ENCODE measurements at places on chromosomes 3 and 15.

GRCh38 chr3:24405057-24405456 lies 89.6 kb downstream of the THRB start:
- DNase-seq = no peak

DNA sequence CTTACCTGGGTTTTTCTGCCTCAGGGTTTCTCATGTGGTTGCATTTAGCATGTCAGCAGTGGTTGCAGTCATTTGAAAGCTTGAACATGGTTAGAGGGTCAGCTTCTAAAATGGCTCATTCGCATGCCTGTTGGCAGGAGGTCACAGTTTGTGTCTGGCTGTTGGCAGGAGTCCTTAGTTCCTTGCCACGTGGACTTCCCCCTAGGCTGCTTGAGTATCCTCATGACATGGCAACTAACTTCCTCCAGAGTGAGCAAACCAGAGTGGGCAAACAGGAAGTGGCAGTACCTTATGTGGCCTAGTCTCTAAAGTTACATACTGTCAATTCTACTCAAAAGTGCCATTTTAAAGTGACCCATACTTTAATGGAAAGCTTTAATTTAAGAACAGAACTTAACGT lies 3.4 kb upstream of the UNC13C start:
- no peak for DNase-seq

DNA sequence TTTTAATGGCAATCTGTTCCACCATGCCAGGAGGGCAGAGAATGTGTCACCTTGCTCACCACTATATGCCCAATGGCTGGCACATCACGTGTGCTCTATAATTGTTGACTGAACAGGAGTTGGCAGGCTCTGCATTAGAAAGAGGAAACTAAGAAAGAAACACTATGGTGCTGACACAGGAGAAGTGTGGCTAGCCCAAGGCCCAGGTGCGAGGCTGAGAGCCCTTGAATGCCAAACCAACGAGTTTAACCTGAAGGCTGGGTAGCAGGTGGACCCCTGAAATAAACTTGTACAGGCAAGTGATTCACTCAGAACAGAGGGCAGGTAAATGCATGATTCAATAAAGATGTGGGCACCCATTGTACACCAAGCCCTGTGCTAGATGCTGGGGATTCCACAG lies 2.4 kb downstream of the CHCHD4 start:
- no peak for DNase-seq

- peak; percentile 97 for DNase-seq
These were observed 40.9 kb upstream of the SMAD3 start for GRCh38 chr15:67024314-67024997.

DNA sequence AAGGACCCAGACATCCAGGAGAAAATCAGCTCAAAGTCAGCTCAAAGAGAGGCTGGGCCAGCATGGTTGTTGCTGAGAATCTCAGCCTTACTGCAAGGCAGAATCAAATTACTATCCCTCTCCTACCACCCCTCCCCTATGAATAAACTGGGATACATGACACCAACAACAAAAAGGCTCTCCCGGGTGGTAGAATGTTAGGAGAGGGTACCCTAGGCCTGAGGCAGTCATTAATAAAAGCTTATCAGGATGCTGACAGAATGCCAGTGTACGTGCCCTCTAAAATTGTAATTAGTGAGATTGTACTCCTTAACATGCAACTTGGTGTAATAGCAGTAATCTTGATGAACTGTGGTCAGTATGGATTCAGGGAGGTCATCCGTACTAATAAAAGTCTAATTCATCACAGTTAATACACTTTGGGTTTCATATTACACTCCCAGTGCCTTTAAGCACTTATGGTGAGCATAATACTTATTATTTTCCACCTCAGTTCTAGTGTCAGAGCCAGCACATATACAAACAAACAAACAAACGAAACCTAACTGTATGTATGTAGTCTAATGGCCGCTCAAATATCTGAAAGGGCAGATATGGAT lies 76.5 kb downstream of the B3GALNT1 start:
- no peak for DNase-seq

DNA sequence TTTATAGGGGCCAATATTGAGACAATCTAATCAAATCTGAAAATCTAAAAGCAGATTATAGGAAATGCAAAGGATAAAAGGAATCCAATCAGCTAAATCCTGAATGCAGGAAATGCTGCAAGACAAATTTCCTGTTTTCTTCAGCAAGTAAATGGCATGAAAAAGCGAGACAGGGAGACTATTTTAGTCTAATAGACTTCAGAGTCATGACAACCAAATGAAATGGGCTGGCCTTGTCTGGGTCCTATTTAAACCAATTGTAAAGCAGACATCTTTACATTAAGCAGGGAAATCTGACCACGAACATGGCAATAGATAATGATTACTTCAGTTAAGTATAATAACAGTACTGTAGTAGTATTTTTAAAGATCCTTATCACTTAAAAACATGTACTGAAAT lies 2.1 kb downstream of the DBR1 start:
- DNase-seq = no peak

DNA sequence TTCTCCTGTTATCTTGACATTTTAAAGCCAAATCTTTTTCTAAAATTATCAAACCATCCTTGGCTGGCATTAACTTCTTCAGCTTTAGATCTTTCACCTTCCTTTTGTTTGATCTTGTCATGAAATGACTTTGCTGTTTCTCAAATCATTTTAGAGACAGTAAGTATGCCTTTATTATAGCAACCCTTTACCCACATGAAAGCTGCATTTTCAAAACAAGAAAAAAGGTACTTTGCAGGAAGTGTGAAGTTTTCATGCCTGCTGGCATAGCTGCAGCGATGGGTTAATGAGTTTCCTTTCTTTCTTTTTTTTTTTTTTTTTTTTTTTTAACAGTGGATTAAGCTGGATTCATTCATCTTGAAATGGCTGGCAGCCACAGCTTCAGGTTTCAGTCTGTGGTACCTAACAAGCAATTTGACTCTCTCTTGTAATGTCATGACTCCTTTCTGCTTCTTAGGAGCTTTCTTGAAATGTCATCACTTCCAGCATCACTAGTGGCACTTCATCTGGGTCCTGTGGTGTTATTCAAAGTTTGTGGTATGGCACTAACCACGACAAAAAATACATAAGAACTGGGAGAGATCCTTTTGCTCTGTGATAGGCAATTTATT lies 18.8 kb downstream of the SLC25A26 start:
- DNase-seq = no peak

DNA sequence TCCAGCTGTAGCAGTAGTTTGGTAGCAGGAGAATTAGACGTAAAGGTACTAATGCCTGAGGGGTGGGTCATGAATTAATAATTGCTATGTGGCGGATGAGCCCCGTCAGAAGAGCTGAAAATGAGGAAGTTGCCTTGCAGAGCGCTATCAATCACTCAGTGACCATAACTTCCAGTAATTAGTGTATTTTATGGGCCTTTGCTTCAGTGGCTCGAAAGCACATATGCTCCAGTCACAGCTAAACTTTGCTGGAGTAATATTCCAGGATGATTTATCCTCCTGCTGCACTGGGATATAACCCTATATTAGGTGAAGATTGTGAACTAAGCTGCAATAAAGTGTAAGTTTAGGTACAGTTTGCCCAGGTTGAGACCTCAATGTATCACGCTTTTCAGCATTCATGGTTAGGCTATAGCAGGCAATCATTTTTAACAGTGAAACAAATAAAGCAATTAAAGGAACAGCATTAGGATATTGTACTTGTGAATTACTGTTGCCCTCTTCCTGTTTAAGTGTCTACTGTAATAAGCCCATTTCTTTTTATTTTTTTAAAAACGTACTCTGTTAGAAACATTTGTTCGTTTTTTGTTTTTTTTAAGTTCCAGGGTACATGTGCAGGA lies 104.6 kb upstream of the SKOR1 start:
- peak; percentile 9 for DNase-seq

DNA sequence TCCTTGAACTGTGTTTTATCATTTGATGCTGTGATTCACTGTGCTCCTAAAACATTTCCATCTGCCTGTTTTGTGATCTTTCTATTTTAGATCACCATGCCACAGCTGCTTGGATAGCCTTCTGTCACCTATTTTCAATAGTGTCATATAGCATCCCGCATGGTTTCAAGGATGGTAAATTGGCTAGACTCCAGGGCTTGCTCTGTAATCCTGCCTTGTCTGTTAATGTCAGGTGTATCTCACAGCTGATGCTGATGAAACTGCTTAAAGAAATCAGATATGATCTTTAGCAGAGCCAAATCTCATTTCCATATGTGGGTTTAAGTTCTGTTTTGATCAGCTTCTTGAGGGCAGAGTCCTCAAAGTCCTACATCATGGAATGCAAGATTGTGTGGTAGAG lies 182.2 kb downstream of the UBE2E2 start:
- no peak for DNase-seq

Measured in inflammatory macrophage treated with lipopolysaccharide for 1 hour (primary cell).